T1000 (cell line): ENCODE measurements at places on chromosomes 5 and 9.

GRCh38 chr9:108586471-108587139, 269.2 kb downstream of the ACTL7B start:
- no peak for DNase-seq

- DNase-seq, result no peak
These were observed 197.7 kb downstream of the PTTG1 start for GRCh38 chr5:160619381-160619780.

DNA sequence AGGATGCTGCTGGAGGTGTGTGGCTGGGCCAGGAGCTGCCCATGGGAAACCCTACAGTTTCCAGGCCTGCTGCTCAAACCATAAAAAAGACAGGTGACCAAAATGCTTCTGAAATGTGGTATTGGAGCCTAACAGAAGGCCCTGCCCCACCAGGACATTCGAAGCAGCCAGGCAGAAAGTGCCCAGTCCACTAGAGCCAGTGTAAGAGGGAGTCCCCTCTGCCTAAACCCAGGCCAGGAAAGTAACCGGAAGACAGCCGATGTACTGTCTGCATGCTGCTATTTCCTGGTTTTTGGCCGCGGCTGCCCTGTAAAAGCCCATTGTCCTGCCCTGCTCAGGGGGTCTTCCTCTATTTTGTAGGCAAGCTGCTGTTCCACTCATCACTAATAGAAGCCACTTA, 150.7 kb upstream of the IRX2 start:
- no peak for DNase-seq

DNA sequence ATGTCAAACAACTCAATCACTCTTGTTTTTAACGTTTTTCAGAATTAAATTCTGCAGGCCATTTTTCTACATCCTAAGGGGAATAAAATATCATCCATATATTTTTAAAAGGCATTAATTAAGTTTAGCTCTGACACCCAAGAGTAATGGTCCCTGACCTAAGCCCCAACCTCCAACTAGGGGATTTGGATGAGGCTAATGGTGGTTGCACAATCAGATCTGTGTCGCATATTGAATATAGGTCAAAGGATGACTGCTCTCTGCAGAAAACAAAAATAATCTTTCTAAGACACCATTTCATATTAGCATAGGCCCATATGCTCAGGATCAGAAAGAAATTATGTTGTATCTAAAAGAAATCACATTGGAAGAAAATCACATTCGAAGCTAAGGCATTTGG, 20.7 kb downstream of the CDH6 start:
- DNase-seq, result no peak

- no peak for DNase-seq
These were observed 4.4 kb upstream of the C9orf153 start for GRCh38 chr9:86263876-86264275.

GRCh38 chr5:153969563-153969895, 69.2 kb downstream of the FAM114A2 start:
- no peak for DNase-seq
